A549 treated with CpdA at 1 μM for 4 hours (cell line): ENCODE measurements at places on chromosomes 5 and 9. TPM values are rescaled to one million over a fixed set of nuclear protein-coding genes. Genes with fewer than 3 reads are reported as not detected.

PCDHA12 gene
- total RNA-seq = 2.5 to 2.9 TPM (median 2.5 TPM) in 5 replicates

CD72 gene
- 0.08 to 0.35 TPM (median 0.13 TPM) in 3 of 5 replicates, not detected in the others for total RNA-seq

ASB6 gene
- total RNA-seq = 20.1 to 24.8 TPM (median 24.1 TPM) in 5 replicates

WHRN gene
- total RNA-seq = 5.1 to 7.6 TPM (median 6.8 TPM) in 5 replicates

RNF180 gene
- total RNA-seq = 0.15 to 0.31 TPM (median 0.20 TPM) in 5 replicates
